ENCODE measurements at places on chromosomes 2 and 18.

- DNase-seq = no peak
Measured at GRCh38 chr18:62512996-62513395, 9.8 kb upstream of the ZCCHC2 start.

DNA sequence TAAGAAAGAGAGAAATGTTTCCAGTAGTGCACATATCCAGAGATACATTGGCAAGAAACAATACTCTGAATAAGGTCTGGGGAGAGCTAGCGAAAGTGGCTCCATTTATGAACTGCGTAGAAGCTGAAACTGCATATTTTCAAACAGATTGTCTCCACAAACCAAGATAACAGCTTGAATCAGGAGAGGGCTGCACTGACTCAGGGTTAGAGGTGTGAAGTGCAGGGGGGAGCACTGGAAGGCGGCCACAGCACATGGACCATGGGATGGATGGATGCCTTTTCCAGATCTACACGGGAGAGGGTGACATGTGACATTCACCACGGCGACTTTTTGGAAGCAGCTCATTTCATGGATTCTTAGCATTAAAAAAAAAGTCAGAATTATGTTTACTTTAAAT is 729.4 kb downstream of the RNF144A start:
- DNase-seq = no peak

GRCh38 chr2:178266445-178266844 is 72.1 kb downstream of the OSBPL6 start:
- no peak for DNase-seq

DNA sequence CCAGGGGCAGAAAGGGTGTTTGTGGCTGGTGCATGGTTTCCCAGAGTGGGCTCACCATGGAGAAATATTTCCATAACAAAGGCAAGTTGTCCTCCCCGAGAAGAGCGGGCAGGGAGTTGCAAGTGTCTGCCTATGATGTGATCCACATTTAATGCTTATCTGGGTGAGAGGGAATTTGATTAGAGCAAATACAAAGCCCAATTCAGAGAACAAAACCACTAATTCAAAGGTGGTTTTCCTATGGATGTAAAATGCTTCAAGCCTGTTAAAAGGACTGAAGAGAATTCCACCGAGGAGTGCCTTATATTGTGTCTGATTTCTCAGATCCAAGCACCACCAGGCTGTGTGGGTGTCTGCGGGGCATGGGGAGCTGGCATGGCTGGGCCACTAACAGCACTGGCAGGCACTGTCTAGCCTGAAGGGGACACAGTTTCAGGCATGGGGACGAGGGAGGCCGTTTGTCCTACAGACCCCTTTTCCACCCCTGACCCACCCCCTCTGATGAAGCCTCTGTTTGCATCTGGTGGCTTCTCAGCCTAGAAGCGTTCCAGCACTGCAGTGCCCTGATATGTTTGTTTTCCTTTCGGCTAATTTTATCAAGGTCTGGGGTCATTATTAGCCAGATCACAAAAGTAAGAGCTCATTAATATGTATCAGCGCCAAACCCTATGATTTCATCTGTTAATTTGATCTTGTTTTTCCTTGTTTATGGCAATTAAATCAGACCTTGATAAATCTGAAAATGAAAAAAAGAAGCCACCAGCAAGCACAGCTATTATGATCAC is 357.3 kb downstream of the HRH4 start:
- no peak for DNase-seq

GRCh38 chr2:58866040-58866439 is 624.9 kb upstream of the FANCL start:
- no peak for DNase-seq

GRCh38 chr18:37493352-37493935 is 72.2 kb downstream of the CELF4 start:
- DNase-seq = no peak

GRCh38 chr18:46449033-46449432 is 208.0 kb downstream of the LOXHD1 start:
- no peak for DNase-seq

DNA sequence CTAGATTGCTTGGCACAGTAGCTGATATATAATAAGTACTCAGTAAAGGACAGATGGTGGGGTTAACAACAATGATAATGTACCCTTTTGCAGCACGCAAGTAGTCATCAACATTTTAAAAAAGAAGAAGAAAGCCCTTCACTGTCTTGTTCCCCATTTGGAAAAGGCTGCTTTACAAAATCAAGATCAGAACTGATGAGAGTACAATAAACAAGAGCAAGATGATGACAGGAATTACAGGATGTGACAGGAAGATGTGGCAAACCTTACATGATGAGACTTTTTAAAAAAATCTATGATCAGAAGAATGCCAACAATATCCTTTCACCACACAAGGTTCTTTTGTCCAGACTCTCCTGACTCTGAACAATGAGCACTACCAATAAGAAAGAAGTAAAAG is 9.1 kb downstream of the TYW5 start:
- no peak for DNase-seq

- no peak for DNase-seq
Measured at GRCh38 chr2:129731907-129732629, 247.4 kb upstream of the RAB6C start.

GRCh38 chr2:3296182-3296972 is 81.2 kb downstream of the EIPR1 start:
- DNase-seq = no peak

- no peak for DNase-seq
Measured at GRCh38 chr2:58350484-58350883, 109.4 kb upstream of the FANCL start.

GRCh38 chr2:10006236-10007161 is 36.9 kb upstream of the KLF11 start:
- DNase-seq = peak; percentile 45

DNA sequence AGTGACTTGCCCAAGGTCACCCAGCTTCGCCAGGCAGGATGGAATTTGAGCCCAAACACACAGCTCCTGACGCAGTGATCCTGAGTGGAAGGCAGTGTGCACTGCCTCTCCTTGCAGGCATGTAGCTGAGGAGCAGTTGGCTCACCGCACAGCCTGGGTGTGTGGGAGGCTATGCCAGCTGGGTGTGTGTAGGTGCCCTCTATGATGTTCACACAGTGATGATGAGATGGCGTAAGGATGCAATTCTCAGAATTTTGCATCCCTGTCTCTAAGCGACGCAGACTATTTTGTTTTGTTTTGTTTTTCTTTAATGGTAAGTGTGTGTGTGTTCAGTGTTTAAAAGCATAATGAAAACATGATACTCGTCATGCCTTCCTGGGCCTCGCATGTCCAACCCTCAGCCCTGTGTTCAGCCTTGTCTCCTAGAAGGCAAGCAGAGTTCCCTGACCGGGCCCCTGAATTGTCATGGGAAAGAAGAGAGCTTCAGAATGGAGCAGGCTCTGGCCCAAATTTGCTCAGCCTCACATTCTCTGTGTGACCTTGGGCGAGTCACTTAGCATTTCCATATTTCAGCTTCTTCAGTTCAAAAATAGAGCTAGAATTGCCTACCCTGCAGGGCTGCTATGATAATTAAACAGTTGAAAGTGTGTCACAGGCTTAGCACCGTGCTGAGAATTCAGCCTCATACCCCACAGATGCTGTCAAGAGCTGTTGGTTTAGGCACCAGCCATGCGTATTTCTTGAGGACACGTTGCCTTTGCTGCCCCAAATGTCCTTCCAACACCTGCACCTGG is 603.6 kb upstream of the RAB6C start:
- no peak for DNase-seq

DNA sequence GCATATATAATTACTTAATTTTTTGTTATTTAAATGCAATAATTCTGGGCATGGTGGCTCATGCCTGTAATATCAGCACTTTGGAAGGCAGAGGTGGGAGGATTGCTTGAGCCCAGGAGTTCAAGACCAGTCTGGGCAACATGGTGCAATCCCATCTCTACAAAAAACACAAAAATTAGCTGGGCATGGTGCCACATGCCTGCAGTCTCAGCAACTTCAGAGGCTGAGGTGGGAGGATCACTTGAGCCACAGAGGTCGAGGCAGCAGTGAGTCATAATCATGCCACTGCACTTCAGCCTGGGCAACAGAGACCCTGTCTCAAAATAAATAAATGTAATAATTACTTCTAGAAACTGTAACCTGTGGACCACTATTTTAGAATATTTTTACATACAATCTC is 21.5 kb upstream of the TMEM87B start:
- DNase-seq = no peak

DNA sequence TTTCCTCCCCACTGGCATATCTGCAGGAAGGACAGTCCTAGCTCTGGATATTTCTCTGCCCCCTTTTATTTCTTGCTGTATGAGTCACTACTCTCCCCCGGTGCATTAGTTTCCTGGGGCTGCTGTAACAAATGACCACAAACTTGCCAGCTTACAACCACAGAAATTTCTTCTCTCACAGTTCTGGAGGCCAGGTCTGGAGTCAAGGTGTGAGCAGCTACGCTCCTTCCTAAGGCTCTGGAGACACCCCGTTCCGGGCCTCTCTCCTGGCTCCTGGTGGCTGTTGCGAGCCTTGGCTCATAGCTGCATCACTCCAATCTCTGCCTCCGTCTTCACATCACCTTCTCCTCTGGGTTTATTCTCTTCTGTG is 34.1 kb downstream of the PTPRM start:
- DNase-seq = no peak

GRCh38 chr2:135600915-135601314 is 69.6 kb downstream of the R3HDM1 start:
- no peak for DNase-seq

GRCh38 chr2:72947952-72948830 is 30.9 kb downstream of the EMX1 start:
- no peak for DNase-seq

DNA sequence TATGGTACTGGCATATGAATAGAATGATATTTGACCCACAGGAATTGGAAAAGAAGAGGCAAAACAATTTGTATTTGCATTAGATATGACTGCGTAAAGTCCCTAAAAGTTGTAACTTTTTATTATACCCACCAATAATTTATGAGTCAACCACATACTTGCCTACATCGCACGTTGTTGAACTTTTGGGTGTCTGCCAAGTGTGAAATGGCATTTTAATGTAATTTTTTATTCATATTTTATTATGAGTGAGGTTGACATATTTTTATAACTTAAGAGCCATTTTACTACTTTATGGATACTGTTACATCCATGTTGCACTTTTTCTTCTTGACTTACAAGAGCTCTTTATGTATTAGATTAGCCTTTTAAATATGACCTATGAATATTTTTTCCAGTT is 4.6 kb downstream of the DSC2 start:
- DNase-seq = no peak

DNA sequence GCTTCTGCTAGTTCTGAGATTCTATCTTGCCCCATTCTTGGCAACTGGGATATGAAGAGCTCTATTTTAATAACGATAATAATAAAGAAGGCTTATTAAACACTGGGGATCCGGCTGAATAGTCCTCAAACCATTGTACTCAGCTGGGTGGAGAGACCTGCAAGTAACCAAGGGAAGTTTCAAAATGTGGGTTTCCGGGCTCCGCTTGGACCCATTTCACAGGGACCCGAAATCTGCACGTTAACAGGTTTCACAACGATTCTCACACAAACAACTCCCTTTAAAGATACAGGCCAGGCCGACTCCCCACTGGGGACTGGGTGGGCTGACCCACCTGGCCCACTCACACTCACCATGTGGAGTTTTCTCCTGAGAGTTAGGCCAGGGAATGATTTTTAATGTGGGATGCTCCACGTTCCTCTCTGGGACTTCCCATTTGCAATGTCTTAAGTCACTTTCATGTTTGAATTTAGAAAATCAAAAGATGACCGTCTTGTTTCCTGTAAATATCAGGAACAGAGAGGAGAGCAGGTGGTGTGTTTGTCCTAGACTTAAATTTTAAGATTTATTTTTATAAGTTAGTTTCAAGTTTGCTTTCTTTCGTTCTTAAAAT is 96.3 kb downstream of the SH3RF3 start:
- no peak for DNase-seq

GRCh38 chr2:150403457-150403856 is 84.0 kb downstream of the RND3 start:
- no peak for DNase-seq

- no peak for DNase-seq
Measured at GRCh38 chr2:60527762-60528161, 25.7 kb downstream of the BCL11A start.

GRCh38 chr2:19651466-19651865 is 250.3 kb downstream of the TTC32 start:
- DNase-seq = no peak

- DNase-seq = no peak
Measured at GRCh38 chr2:161471631-161472030, 55.5 kb downstream of the TBR1 start.

- DNase-seq = no peak
Measured at GRCh38 chr2:109244750-109245382, 115.9 kb downstream of the SH3RF3 start.

DNA sequence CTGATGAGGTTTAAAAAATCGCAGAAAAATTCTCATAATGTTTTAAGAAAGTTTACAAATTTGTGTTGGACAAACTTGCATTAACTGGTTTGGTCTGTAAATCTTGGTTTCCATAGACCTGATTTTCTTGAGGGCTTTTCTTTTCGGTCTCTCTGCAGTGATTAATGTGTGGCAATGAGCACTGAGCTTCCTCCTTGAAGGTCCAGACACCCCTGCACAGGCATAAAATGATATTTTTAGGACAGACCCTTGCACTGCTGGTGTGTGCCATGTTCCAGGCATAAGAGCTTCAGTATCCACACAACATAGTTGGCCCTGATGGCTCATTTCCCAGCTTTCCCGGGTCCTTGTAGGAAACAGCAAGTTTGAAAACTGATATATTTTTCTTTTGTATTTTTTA is 33.7 kb downstream of the MRPL33 start:
- no peak for DNase-seq

- no peak for DNase-seq
Measured at GRCh38 chr18:3425446-3425845, 24.5 kb upstream of the TGIF1 start.

- no peak for DNase-seq
Measured at GRCh38 chr2:217222309-217222910, 362.5 kb upstream of the TNP1 start.

GRCh38 chr2:75204833-75205232 is 5.5 kb upstream of the TACR1 start:
- DNase-seq = no peak

DNA sequence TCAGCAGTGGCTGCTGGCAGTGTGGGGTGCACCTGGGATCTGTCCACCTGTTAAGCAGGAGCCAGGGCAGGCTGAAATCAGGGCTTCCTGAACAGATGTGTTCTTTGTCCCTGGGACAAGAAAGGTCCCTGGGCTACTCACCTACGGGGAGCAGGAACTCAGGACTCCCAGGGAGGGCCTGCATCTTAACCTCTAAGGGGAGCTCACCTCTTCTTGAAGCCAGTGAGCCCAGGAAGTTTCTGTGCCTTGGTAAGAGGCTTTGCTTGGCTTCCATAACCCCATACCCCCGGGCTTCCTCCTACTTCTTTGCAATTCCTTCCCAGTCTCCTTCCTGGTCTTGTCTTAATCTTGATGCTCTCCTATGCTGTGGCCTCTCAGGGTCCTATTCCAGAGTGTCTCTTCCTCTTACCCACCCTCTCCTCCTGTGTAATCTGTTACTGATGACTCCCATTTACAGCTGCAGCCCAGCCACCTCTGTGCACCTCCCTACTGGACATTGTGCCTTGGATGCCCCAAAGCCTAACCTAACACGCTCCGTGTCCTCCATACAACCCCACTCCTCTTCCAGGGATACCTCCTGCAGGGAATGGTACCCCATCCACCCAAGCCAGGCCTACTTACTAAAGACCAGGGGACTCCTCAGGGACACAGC is 55.7 kb upstream of the MAPRE3 start:
- DNase-seq = no peak
